NCI-H446 treated with DMSO at 0.1 percent for 48 hours (cell line): ENCODE measurements at places on chromosomes 16 and 17.

- no peak for DNase-seq
These were observed 110.7 kb upstream of the SDK2 start for GRCh38 chr17:73754886-73755400.

DNA sequence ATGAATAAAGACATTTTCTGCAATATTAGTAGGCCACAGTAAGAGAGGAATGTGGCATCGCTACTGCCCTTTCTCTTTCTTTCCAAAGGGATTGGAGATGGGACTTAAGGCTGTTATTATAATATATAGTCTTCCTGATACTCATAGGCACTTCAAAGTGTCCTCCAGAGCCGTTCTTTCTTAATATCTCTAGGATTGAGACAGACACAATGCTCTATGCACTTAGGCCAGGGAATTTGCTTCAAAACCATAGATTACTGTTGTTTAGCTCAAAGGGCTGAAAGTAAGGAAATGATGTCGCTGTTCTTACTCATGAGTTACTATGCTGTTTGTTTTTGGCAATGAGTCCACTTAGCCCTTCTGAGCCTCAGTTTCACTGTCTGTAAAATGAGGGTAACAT is 590.5 kb downstream of the CDH11 start:
- DNase-seq, result no peak

DNA sequence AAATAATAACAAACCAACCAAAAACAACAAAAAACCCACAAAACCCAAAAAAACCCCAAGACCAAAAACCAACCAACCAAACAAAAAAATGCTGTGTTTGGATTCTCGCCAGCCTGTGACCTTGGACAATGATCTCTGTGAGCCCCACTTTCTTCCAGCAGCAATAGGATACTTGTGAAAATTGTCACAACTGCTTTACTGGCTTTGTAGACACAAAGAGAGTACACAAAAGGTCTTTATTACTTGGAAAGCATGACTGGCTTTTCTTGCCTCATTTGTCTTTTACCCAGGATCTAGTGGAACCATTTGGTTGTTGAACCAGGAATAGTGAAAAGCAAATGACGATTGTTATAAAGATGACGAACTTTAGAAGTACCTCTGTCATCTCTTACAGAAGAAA is 256.6 kb downstream of the UTP18 start:
- no peak for DNase-seq

GRCh38 chr17:8162997-8163977 is 539 bp upstream of the VAMP2 start:
- DNase-seq, result peak; percentile 30

DNA sequence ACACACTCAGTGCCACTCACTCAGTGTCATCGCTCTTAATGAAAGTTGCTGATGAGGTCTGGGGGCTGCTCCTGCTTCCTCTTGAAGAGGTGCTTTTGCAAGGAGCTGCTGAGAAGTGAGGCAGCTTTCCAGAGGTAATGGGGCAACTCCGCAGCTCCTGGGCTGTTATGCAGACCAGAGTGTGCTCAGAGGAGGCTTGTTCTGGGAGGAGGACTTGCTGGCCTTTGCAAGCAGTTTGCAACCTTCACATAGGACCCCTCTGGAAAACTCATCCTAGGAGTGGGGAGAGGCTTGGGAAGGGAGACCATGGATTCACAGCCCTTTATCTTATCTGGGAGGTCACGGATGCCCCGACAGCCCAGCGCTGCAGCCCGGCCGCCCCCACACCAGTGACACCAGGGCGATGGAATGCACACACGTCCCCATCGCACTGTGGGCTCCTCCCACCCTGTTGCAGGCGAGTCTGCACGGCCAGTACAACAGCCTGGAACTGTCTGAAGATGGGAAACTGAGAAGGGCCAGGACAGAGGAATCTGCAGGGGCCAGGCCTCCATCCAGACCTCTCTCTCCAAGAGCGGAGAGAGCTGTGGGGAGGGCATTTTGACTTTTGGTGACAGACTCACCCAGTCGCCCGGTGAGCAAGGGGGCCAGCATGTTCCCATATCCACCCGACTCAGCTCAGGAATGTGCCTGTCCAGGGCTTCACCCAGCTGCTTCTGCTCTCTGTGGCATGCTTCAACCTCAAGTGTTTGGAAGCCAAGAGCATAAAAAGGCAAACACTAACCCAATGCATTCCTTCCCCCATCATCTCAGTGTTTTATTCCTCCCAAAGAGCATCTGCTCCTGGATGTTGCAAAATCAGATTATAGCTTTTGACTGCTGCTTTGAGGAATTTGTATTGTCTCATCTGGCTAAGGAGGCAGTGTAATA is 78.6 kb upstream of the ZNF469 start:
- DNase-seq, result no peak

- DNase-seq, result no peak
These were observed 111.0 kb downstream of the NTN1 start for GRCh38 chr17:9132291-9132690.

- no peak for DNase-seq
These were observed 3.2 kb upstream of the C1QTNF1 start for GRCh38 chr17:79020631-79021301.

GRCh38 chr16:75301804-75302203 is 50.4 kb upstream of the BCAR1 start:
- no peak for DNase-seq

DNA sequence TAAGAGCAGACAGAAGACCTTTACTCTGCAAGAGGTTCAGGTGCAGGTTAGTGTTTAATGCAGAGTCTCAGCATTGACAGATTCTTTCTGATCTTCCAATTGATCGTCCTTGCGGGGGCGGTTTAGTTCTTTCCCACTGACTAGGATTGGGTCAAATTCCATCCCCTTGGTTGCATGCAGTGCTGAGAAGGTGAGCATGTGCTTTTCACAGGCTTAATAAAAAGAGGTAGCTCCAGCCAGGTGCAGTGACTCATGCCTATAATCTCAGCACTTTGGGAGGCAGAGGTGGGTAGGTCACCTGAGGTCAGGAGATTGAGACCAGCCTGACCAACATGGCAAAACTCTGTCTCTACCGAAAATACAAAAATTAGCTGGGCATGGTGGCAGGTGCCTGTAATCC is 7.5 kb upstream of the ITGAD start:
- DNase-seq, result no peak

- DNase-seq, result no peak
These were observed 995 bp upstream of the JMJD8 start for GRCh38 chr16:684961-685696.

DNA sequence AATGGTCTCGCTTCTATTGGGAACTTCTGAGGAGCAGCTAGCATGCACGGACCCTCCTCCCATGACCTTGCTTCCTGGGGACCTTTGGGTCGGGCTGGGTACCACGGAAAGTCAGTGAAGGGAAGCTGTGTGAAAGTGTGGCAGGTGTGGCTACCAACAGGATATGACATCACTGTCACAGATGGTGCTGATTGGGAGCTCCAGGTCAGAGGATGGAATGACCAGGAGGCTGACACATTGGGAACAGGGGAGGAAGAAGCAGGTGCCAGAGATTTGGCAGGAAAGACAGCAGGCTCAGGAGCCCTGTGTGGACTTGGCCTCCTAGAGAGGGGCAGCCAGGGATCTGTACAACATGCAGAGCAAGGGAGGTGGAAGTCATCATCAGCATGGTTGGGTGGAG is 34.0 kb downstream of the CPNE2 start:
- no peak for DNase-seq

GRCh38 chr17:45371414-45372324 is 54.8 kb upstream of the MAP3K14 start:
- DNase-seq, result no peak

DNA sequence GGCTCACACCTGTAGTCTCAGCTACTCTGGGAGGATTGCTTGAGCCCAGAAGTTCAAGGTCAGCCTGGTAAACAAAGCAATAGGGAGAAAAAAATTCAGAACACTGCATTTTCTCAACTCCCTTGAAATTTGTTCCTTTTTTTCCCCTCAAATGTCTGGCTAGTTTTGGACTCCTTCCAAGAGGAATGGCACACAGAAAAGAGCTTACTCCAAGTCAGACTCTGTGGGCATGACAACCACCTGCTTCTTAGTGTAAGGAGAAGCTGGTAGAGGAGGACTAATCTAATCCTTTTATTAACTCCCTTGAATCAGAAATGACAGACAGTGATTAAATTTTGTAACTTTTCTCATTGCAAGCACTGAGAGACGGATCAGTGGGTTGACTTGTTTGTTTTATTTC is 27.9 kb upstream of the HYDIN start:
- no peak for DNase-seq

DNA sequence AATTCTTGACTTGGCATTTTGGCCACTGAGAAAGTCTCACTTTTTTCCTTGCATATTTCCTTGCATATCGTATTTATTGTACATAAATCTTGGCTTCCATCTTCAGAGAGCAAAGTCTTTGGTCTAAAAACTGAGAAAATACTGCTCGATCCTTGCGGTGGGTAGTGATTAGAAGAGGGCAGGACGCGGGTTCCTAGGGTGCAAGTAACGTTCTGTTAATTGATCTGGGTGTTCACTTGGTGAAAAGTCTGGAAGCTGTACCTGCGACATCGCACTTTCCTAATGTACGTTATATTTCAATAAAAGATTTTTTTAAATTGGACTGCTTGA is 758 bp upstream of the UBALD2 start:
- no peak for DNase-seq

DNA sequence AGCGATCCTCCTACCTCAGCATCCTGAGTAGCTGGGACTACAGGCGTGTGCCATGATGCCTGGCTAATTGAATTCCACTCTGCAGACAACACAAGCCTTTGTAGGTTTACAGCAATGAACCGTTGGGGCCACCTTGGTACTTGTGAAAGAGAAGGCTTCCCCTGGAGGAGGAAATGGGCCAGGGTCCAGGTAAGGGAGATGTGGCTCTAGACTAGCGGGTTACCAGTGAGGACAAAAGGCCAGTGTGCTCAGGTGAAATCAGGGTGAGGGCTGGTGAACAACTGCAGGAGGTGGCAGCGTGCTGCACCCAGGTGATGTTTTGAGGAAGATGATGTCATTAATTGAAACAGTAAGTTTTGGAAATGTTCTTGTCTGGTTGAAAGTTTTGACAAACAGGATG is 6.7 kb downstream of the SDR42E1 start:
- DNase-seq, result no peak

DNA sequence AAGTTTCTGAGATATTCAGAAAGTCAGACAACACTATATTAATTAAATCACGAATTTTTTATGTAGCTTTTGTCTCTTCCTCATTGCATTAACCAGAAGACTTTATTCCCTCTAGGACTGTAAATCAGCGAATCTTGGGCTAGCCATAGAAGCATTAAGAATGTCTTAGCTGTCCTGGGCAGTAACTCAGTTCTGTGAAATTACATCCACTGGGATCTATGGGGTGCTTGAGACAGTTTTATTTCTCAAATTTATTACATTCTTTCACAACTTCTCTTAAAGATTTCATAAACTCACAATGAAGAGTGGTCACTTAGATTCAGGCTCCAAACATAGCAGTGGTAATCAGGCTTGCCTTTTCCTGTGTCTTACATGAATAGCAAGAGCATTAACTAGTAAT is 1153.4 kb downstream of the CDH8 start:
- DNase-seq, result no peak

- no peak for DNase-seq
These were observed 15.9 kb upstream of the HSBP1 start for GRCh38 chr16:83791916-83792315.

- peak; percentile 15 for DNase-seq
These were observed 150.8 kb downstream of the SSH2 start for GRCh38 chr17:29778956-29779811.

- DNase-seq, result no peak
These were observed 44.6 kb downstream of the STX8 start for GRCh38 chr17:9531034-9531433.

DNA sequence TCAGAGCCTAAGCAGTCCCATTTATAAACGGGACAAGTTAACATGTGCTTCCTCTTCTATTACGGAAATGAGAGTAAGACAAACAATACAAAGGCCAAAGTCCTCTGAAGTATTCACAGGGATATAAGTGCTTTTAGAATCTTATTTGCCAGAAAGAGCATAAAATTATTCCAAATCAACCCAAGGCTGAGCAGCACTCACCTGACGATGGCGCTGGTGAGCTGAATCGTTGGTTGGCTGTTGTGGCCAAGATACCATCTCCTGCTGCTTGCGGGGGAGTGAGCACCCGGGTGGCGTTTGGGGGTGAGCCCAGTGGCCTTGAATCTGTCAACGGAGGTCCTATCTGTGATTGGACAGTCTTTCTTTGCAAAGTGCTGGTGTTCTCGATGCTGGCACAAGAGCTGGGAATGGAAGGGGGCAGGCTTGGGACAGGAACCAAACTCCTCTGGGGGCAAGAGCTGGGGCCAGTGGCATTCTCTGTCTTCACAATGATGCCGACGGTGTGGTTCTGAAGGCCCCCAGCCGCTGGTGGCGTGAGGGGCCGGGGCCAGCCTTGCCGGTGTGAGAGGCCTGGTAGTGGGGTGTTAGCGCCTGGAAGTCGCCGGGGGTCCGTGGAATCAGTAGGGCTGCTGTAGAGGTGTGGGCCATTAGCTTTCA is 9.5 kb upstream of the DHRS13 start:
- DNase-seq, result no peak

GRCh38 chr16:57427824-57428223 is 19.4 kb downstream of the CIAPIN1 start:
- DNase-seq, result no peak

- no peak for DNase-seq
These were observed 5.2 kb downstream of the RUSF1 start for GRCh38 chr16:31502981-31503380.

DNA sequence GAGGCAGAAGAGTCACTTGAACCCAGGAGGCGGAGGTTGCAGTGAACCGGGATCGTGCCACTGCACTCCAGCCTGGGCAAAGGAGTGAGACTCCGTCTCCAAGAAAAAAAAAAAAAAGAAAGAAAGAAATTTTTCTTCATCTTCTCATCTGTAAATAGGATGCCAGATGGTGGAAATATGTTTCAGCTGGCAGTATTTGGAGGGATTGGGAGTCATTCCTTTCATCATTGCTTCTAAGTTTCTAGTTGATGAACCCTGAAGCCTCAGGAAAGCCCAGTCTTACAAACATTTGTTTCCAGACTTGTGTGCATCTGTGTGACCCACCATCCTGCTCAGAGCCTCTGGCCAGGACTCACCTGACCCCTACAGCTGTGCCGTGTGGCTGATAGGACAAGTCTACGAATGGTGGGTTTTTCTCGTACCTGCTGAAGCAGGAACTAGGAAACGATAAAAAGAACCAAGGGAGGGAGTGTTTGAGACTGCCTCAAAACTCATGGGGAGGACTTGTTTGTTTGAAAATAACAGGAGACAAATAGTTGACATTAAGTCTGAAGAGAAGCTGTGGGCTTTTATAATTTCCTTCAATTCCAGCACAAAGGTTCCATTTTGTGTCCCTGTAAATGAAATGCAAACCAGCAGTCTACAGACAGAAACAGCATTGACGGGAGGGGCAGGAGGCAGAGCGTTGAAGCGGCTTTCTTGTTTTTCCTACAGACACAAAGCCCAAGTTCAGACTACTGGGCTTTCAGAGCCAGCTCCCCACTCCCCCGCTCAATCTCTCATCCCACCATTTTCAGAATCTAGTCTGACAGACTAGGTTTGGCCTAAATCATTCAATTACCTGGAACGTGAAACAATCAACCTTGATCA is 24.9 kb downstream of the CDRT4 start:
- no peak for DNase-seq

- DNase-seq, result no peak
These were observed 19.0 kb downstream of the CAMKK1 start for GRCh38 chr17:3873862-3874261.

- DNase-seq, result no peak
These were observed 112.5 kb downstream of the SOCS1 start for GRCh38 chr16:11143372-11144035.

- DNase-seq, result no peak
These were observed 256.9 kb downstream of the C16orf95 start for GRCh38 chr16:87060034-87060986.

GRCh38 chr17:35099908-35100307 is 19.8 kb downstream of the RAD51D start:
- no peak for DNase-seq

- DNase-seq, result no peak
These were observed 26.3 kb downstream of the FOXL1 start for GRCh38 chr16:86604436-86605193.
